ENCODE measurements at places on chromosomes 1 and 21. TPM values are rescaled to one million over a fixed set of nuclear protein-coding genes. Genes with fewer than 3 reads are reported as not detected.
A peak's percentile ranks its signal among the peaks of the same experiment; 100 is the strongest.

GRCh38 chr1:10691740-10692125, 104.7 kb downstream of the CASZ1 start:
- no peak overlapping the region for H3K4me3 ChIP-seq
- no peaks in the 10 kb centered on the region for H3K27me3 ChIP-seq
- H3K36me3 ChIP-seq = no peaks in the 10 kb centered on the region
- H3K27ac ChIP-seq = peak overlapping the region; percentile 41

DNA sequence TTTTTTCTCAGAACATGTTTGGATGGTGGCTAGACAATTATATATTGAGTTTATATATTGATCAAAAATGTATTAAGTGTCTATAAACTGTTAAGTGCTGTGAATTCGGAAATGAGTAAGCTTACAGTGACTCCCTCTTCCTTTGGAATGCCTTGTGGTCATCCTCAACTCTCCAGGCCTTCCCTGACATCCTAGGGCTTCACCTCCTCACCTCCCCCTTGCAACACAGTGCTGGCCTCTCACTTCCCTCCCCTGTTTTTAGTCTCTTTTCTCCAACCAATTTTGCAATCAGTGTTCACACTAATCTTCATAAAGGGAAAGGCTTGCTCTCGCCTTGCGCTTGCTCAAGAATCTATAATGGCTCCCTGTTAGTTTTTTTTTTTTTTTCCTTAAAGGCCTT, 95.1 kb upstream of the C1orf21 start:
- peaks cover 5% of the 10 kb centered on the region for H3K4me1 ChIP-seq
- H3K36me3 ChIP-seq = no peaks in the 10 kb centered on the region
- no peak for DNase-seq
- H3K27me3 ChIP-seq = no peaks in the 10 kb centered on the region
- H3K4me3 ChIP-seq = no peak overlapping the region

DNA sequence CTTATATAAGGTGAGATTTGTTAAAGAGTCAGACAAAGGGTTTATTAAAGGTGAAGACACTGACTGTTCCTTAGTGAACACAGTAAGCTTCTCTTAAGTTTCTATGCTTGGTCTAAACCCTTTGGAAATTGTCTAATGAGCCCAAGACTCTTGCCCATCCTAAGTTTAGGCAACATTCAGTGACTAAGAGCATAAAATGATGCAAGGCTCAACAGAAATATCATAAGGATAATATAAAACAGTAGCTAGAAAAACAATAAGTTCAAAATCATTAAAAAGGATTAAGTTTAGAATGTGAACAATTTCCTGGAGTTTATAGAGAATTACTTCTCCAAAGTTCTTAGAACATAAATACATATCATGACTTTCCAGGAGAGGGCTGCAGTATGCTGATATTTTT, 108.9 kb upstream of the PDC start:
- H3K27me3 ChIP-seq = no peaks in the 10 kb centered on the region
- H3K27ac ChIP-seq = no peak overlapping the region
- H3K4me1 ChIP-seq = no peaks in the 10 kb centered on the region
- H3K4me3 ChIP-seq = no peak overlapping the region
- DNase-seq = no peak

GRCh38 chr1:216306830-216307229, 116.4 kb downstream of the USH2A start:
- H3K4me1 ChIP-seq = no peaks in the 10 kb centered on the region
- H3K27ac ChIP-seq = no peak overlapping the region
- H3K36me3 ChIP-seq = no peaks in the 10 kb centered on the region
- no peaks in the 10 kb centered on the region for H3K27me3 ChIP-seq

FCGR3B gene
- total RNA-seq = 2.7 TPM

- no peaks in the 10 kb centered on the region for H3K27me3 ChIP-seq
- H3K36me3 ChIP-seq = no peaks in the 10 kb centered on the region
- no peak overlapping the region for H3K27ac ChIP-seq
- H3K4me3 ChIP-seq = no peak overlapping the region
- no peaks in the 10 kb centered on the region for H3K4me1 ChIP-seq
- no peak for DNase-seq
Observed at GRCh38 chr21:46148106-46148505, 7.3 kb downstream of the FTCD start.

IER5 gene
- total RNA-seq = 55.8 TPM

- H3K4me1 ChIP-seq = no peaks in the 10 kb centered on the region
- DNase-seq = no peak
- H3K27me3 ChIP-seq = no peaks in the 10 kb centered on the region
- H3K36me3 ChIP-seq = no peaks in the 10 kb centered on the region
- no peak overlapping the region for H3K27ac ChIP-seq
Observed at GRCh38 chr1:43304314-43304681, 3.5 kb downstream of the TIE1 start.

- no peak overlapping the region for H3K27ac ChIP-seq
- DNase-seq = no peak
- H3K4me3 ChIP-seq = no peak overlapping the region
- no peaks in the 10 kb centered on the region for H3K4me1 ChIP-seq
Observed at GRCh38 chr1:179767996-179768395, 24.9 kb downstream of the FAM163A start.

CLEC20A gene
- total RNA-seq = 3.0 TPM

DNA sequence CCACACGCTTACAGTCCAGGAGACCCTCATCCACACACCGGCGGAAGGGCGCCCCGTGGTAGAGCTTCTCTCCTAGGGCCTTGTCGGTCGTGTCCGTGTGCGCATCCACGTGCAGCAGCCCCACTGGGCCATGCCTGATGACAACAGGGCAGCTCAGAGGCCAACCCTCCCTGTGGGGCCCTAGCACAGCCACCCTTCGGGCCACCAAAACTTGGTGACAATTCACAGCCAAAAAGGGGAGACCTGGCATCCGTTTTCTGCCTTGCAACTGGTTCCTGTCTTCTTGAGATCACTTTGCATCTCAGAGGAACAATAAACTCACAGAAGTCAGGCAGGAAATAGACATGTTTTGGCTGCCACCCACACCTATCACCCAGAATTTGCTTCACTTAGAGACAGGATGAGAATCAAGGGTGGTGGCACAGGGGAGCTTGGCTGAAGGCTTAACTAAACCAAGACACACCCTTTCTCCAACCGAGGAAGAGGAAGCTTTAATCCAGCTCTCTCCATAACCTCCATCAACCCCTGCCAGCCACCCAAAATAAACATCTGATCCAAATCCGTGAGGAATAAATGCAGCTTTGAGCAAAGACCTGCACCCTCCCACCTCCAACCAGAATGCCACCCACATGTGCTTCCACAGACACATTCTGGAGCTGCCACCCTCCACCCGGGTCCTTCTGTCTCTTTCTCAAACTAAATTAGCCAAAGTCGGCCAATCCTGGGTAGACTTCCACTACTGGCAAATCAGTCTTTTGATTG, 5.7 kb downstream of the AGMAT start:
- H3K27me3 ChIP-seq = no peaks in the 10 kb centered on the region
- H3K4me1 ChIP-seq = peaks cover 8% of the 10 kb centered on the region
- no peak for DNase-seq
- H3K27ac ChIP-seq = no peak overlapping the region
- H3K4me3 ChIP-seq = no peak overlapping the region

EXTL1 gene
- 1.6 TPM for total RNA-seq

LRRC7 gene
- 0.14 TPM for total RNA-seq

DNA sequence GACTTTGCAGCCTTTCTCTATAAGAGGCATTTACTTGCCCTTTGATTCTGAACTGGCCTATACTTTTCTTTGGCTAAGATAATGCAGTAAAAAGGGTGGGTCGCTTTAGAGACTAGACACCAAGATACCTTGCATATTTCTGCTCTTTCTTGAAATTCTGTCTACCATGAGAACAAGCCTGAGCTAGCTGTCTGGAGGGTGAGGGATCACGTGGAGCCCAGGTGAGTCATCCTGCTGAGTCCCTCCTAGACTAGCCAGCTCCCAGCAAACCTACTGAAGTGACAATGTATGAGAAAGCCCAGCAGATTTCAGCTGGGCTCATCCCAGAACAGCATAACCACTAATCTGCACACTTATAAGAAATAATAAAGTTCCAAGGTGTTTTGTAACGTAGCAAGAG, 408.0 kb upstream of the KAZN start:
- DNase-seq = no peak
- no peaks in the 10 kb centered on the region for H3K27me3 ChIP-seq
- no peaks in the 10 kb centered on the region for H3K4me1 ChIP-seq
- H3K27ac ChIP-seq = no peak overlapping the region
- H3K36me3 ChIP-seq = no peaks in the 10 kb centered on the region

- no peaks in the 10 kb centered on the region for H3K36me3 ChIP-seq
- H3K4me1 ChIP-seq = no peaks in the 10 kb centered on the region
- H3K4me3 ChIP-seq = no peak overlapping the region
- H3K27ac ChIP-seq = no peak overlapping the region
Observed at GRCh38 chr1:65404941-65405340, 15.5 kb upstream of the LEPR start.

S100A9 gene
- total RNA-seq = 478 TPM

GRCh38 chr21:40386294-40386911, 460.6 kb downstream of the DSCAM start:
- H3K27me3 ChIP-seq = no peaks in the 10 kb centered on the region
- no peak overlapping the region for H3K27ac ChIP-seq
- H3K4me1 ChIP-seq = no peaks in the 10 kb centered on the region

CFAP107 gene
- total RNA-seq = not detected

UBXN11 gene
- total RNA-seq = 9.6 TPM

ESRRG gene
- not detected for total RNA-seq

SMYD3 gene
- 19.0 TPM for total RNA-seq

- no peak for DNase-seq
- no peaks in the 10 kb centered on the region for H3K36me3 ChIP-seq
- H3K4me1 ChIP-seq = peaks cover 76% of the 10 kb centered on the region
- H3K27ac ChIP-seq = peak overlapping the region; percentile 84
Observed at GRCh38 chr1:223706077-223706973, 6.0 kb upstream of the CAPN2 start.

EPHB2 gene
- total RNA-seq = 10.0 TPM

DNA sequence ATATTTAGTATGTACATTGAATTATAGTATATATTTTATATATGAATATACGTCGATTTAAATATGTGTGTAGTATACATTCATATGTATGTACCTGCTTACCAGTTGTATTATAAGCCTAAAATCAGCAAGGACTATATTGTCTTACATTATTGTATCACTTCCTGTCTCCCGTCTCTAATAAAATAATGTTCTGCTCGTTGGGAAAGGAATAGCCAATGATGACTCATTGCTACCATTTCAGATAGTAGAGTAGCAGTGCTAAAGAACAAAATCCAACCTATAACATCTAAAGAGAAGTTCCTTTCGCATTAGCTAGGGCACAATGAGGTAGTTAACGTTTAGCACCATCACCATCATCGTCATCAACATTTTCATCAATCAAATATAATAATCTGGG, 39.9 kb upstream of the SMYD2 start:
- H3K36me3 ChIP-seq = no peaks in the 10 kb centered on the region
- no peak overlapping the region for H3K4me3 ChIP-seq
- H3K4me1 ChIP-seq = no peaks in the 10 kb centered on the region
- no peak for DNase-seq
- no peak overlapping the region for H3K27ac ChIP-seq
- H3K27me3 ChIP-seq = no peaks in the 10 kb centered on the region

DNA sequence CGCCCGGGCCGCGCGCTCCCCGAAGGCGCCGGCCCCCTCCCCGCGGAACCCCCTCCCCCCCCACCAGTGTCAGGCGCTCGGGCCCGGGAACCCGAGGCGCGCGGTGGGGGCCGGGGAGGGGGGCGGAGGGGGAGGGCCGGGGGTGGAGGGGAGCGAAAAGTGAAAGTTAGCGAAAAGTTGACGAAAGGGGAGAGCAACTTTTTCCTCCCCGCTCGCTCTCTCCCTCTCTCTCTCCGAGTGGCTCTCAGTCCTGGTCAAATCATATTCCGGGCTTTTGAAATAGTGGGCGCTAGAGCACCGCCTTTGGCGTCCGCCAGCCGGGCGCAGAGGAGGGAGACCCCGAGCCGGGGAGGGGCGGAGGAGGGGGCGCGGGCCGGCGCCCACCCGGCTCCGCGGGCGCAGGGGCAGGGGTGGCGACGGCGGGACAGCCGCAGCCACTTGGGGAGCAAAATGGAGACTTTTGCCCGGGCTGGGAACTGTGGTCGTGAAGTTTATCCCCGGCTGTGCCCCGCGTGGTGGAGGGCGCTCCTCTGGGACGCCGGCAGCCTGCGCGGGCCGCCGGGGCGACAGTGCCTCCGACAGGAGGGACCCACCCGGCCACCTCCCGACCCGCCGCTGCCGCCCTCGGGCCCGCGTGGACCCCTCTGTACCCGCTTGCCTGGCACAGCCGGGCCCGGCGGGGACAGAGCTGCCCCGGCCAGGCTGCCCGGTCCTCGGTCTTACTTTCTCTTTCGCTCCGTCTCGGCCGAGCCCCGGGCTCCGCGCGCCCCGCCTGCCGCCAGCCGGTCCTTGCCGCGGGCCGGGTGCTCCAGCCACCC, 697 bp downstream of the PRDM16 start:
- H3K4me1 ChIP-seq = peaks cover 56% of the 10 kb centered on the region
- no peaks in the 10 kb centered on the region for H3K36me3 ChIP-seq
- H3K27me3 ChIP-seq = no peaks in the 10 kb centered on the region
- H3K4me3 ChIP-seq = peak overlapping the region; percentile 99
- no peak for DNase-seq
- peak overlapping the region; percentile 99 for H3K27ac ChIP-seq

GRCh38 chr1:81880781-81881180, 80.0 kb downstream of the ADGRL2 start:
- H3K27me3 ChIP-seq = no peaks in the 10 kb centered on the region
- H3K4me3 ChIP-seq = no peak overlapping the region
- DNase-seq = no peak
- H3K4me1 ChIP-seq = peaks cover 10% of the 10 kb centered on the region

DNA sequence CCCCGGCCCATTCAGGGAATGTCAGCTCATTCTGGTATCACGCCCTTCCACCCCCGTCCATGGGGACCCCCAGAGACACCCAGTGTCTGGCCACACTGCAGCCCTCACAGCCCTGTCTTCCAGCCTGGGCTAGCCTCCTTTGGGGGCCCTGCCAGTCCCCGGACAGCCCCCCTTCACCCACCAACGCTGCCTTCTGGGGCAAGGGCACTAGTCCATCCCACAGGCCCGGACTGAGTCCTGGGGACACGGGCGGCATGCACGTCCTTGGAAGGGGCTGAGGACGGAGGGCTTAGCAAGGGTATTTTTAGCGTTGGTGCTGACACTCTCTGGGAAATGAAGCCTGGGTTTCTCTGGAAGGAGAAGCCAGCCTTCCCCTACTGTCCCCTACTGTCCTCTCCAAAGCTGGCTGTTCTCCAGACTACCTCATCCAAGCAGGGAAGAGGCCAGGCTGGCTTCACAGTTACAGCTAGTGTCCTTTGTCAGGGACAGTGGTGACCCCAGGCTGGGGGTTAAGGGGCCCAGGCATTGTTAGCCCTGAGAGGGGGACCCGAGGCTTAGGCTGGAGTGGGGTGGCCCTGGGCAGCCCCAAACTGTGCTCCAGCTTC, 39.5 kb downstream of the COQ8A start:
- H3K27ac ChIP-seq = no peak overlapping the region
- no peaks in the 10 kb centered on the region for H3K27me3 ChIP-seq
- H3K4me1 ChIP-seq = peaks cover 10% of the 10 kb centered on the region
- no peaks in the 10 kb centered on the region for H3K36me3 ChIP-seq

RGS2 gene
- total RNA-seq = 188 TPM

SAMD11 gene
- total RNA-seq = 10.2 TPM

CITED4 gene
- 55.9 TPM for total RNA-seq

DNA sequence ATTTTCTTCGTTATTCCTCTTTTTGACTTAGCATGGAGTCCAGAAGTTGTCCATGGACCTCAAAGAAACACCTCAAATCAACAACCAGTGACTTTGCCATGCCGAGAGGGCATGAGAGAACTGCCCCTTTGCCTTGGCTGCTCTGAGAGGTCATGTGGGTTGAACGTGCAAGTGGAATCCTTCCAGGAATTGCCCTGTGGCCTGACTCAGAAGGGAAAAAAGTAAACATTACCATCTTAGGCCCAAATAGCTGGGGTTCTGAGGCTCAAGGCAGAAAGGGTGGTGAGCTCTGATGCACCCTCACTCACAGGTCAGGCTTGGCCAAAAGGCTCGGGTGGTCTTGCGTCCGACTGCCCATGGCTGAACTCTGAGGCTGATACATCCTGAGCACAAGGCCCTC, 15.1 kb downstream of the STUM start:
- H3K4me1 ChIP-seq = peaks cover 25% of the 10 kb centered on the region
- H3K27ac ChIP-seq = peak overlapping the region; percentile 13
- no peak overlapping the region for H3K4me3 ChIP-seq

PTP4A2 gene
- 104 TPM for total RNA-seq
